ENCODE measurements at places on chromosomes 1 and 21. TPM values are rescaled to one million over a fixed set of nuclear protein-coding genes. Genes with fewer than 3 reads are reported as not detected.

DNA sequence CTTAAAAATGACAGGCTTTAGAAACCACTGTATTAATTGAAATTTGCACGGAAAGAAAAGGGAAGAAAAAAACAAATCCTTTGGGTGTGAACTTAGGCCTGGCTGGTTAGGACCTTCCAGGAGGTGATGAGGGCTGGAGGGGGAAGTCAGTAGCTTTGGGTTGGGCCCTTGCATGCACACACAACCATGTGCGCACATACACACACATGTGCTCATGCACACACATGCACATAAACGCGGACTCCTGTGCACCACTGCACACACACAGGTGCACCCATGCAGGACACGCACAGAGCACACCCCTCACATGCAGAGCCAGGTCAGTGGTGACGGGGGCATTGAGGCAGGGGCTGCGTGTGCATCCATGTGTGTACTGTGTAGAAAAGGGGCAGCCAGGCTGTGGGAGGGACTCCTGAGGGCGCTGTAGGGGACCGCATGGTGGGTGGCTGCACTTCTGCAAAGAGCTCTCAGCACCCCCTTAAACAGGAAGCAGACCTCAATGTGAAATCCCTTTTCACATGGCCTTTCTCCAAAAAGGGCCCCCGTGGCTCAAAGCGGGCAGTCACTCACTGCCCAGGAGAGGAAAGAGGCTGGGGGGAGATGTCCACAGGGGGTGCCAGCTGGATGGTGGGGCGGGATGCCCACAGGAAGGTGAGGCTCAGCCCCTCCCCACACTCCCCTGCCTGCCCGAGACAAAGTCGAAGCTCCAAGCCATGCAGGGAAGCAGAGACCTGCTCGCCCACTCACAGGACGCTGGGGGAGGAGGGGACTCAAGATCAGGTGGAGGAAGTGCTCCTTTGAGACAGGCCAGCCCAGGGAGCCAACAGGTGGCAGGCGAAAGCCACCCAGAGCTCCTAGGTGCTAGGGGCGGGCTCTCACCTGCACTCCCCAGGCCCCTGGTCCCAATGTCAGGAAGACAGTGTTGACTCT lies 95.2 kb downstream of the ITPKB start:
- no peak overlapping the region for H3K4me3 ChIP-seq
- DNase-seq = no peak
- peak overlapping the region; percentile 29 for H3K27ac ChIP-seq
- peaks cover 94% of the 10 kb centered on the region for H3K36me3 ChIP-seq

DNA sequence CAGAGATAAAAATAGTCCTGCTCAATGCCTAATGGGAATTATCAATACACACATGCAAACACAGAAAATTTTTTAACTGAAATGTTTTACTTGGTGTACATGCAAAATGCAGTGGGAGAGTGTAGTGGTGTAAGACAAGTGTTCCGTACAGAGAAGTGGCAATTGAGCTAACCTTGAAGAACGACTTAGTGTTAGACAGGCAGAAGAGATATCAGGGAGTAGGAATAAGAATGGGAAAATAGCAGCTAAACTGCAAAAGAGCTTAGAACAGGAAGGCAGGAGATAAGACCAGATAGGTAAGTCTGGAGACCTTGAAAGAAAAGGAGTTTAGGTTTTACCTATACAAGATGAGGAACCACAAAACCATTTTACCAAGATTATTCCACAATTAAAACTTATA lies 9.0 kb downstream of the USP24 start:
- no peaks in the 10 kb centered on the region for H3K36me3 ChIP-seq
- no peak overlapping the region for H3K4me3 ChIP-seq
- H3K4me1 ChIP-seq = peaks cover under 1% of the 10 kb centered on the region
- H3K27ac ChIP-seq = no peak overlapping the region

- H3K27me3 ChIP-seq = no peaks in the 10 kb centered on the region
- no peak for DNase-seq
- no peaks in the 10 kb centered on the region for H3K36me3 ChIP-seq
- H3K4me3 ChIP-seq = no peak overlapping the region
- no peak overlapping the region for H3K27ac ChIP-seq
Observed at GRCh38 chr1:5390504-5390903, 601.7 kb downstream of the NPHP4 start.

- no peak for DNase-seq
- peaks cover 5% of the 10 kb centered on the region for H3K4me1 ChIP-seq
- no peaks in the 10 kb centered on the region for H3K36me3 ChIP-seq
- peaks cover 19% of the 10 kb centered on the region for H3K27me3 ChIP-seq
Observed at GRCh38 chr1:32920833-32921232, 19.6 kb upstream of the TMEM54 start.

- peak overlapping the region; percentile 94 for H3K27ac ChIP-seq
- DNase-seq = peak; percentile 89
- H3K4me1 ChIP-seq = peaks cover 32% of the 10 kb centered on the region
- H3K4me3 ChIP-seq = peak overlapping the region; percentile 12
- no peaks in the 10 kb centered on the region for H3K36me3 ChIP-seq
- no peaks in the 10 kb centered on the region for H3K27me3 ChIP-seq
Observed at GRCh38 chr1:160539990-160540858, 17.2 kb upstream of the SLAMF6 start.

DNA sequence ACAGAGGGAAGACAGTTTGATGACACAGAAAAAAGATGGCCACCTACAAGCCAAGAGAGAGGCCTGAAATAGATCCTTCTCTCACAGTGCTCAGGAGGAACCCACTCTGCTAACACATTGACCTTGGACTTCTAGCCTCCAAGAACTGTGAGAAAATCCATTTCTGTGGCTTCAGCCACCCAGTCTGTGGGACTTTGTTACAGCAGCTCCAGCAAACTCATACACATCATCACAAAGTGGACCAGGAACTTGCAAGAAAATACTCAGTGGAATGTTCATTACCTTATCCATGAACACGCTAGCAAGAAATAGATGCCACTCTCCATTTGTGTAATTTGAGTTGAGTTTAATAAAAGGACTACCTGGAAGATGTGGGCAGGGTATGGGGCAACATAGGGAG lies 38.1 kb upstream of the VWA5B1 start:
- H3K4me1 ChIP-seq = no peaks in the 10 kb centered on the region
- no peaks in the 10 kb centered on the region for H3K27me3 ChIP-seq
- no peaks in the 10 kb centered on the region for H3K36me3 ChIP-seq
- no peak overlapping the region for H3K27ac ChIP-seq
- no peak overlapping the region for H3K4me3 ChIP-seq
- no peak for DNase-seq

- no peaks in the 10 kb centered on the region for H3K27me3 ChIP-seq
- H3K27ac ChIP-seq = no peak overlapping the region
- H3K4me3 ChIP-seq = no peak overlapping the region
- H3K36me3 ChIP-seq = no peaks in the 10 kb centered on the region
- no peak for DNase-seq
Observed at GRCh38 chr1:92864131-92864530, 32.3 kb downstream of the RPL5 start.

DNA sequence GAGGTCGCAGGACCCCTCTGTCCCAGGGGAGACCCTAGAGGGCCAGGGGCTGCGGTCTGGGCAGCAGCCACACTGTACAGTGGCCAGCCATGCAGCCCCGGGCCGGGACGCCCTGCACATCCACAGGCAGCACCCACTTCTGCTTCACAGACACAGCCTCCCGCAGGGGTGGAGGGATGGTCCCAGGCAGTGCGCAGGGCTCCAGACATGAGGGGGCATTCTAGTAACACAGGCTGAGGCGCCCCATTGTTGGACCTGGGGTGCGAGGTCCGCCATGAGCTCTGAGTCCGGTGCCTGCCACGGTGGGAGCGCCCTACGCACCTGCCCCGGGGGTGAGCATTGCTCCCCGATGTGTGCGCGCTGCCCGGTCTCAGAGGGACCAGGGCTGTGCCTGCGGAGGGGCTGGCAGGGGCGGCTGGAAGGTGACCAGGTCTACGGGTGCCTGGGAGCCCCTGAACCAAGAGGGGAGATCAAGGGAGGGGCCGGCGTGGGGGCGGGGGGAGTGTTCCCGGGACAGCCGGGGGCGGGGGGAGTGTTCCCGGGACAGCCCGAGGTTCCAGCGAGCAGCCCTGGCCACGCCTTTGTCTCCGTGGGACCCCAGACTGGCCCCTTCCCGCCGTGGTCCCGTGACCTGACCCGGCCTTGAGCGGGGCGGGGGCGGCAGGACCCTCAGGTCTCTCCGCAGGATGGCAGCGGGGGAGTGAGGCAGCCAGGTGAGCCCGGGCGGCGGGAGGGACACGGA lies 4.5 kb downstream of the MMEL1 start:
- H3K36me3 ChIP-seq = no peaks in the 10 kb centered on the region
- H3K27ac ChIP-seq = no peak overlapping the region
- no peaks in the 10 kb centered on the region for H3K4me1 ChIP-seq
- peaks cover 42% of the 10 kb centered on the region for H3K27me3 ChIP-seq

DNA sequence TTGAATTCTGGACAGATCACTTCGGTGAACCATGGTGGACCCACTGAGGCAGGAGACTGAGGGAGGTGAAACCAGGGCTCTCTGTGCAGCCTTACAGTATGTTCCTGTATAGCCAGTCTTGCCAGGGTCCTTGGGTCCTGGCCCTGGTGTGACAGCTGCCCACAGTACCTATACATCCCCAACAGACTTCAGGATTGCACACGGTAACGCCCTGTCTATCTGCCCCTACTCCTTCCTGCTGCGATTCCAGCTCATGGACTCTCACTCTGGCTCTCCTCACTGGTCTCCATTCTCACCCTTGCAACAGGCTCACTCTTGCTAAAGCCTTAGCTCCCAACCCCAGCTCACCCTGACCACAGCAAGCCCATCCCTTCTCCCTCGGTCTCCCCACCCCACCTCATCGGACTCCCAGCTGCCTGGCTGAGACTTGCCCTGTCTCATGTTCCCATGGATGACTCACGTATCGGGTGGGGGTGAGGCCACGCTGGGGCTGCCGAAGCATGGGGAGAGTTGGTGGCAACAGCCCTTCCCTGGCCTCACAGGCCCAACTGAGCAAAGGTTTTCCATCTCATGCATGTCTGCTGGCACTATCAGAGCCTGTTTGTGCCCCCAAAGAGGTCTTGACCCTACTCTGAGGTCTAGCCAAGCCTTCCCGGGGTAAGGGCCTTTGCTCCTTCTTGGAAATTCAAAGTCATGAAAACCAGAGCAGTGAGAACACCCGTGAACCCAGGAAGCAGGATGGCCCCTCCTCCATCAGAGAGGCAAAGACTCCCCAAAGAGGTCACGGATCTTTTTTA lies 7.1 kb downstream of the PHLDA3 start:
- DNase-seq = no peak
- H3K27me3 ChIP-seq = no peaks in the 10 kb centered on the region
- H3K4me1 ChIP-seq = no peaks in the 10 kb centered on the region
- peak overlapping the region; percentile 19 for H3K27ac ChIP-seq

- no peaks in the 10 kb centered on the region for H3K4me1 ChIP-seq
- no peak overlapping the region for H3K27ac ChIP-seq
- H3K36me3 ChIP-seq = no peaks in the 10 kb centered on the region
- no peaks in the 10 kb centered on the region for H3K27me3 ChIP-seq
Observed at GRCh38 chr1:224759681-224760091, 143.6 kb downstream of the CNIH3 start.

DNA sequence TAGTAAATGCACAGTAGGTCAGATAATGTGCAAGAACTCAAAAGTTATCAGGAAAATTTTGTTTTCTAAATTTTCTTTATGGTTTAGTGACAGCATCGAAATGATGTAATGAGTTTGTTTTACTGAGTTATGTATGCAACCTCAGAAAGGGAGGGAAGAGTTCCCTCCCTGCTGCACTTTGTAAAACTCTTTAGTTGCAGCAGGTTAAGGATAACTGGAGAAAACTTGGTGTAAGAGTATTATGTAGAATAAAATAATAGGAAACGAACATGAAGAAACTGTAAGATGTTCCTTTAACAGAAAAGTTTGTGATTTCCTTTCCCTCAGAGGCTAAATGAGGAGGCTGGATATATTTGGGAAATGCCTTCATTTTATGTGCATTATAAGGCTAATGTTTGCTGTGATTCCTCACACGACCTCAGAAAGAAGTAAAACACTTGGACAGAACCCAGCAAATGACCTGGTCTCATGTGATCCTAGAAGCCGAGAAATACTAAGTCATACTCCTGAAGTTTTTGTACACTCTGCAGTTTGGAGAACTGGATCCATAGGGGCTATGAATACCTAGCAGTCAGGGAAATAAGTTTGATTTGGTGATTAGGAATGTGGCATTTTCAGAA lies 35.4 kb downstream of the ADGRL2 start:
- no peak overlapping the region for H3K27ac ChIP-seq
- H3K4me3 ChIP-seq = no peak overlapping the region
- no peaks in the 10 kb centered on the region for H3K4me1 ChIP-seq
- no peaks in the 10 kb centered on the region for H3K36me3 ChIP-seq
- no peaks in the 10 kb centered on the region for H3K27me3 ChIP-seq

GRCh38 chr1:107894605-107895004 lies 70.4 kb downstream of the VAV3 start:
- H3K36me3 ChIP-seq = no peaks in the 10 kb centered on the region
- H3K4me3 ChIP-seq = no peak overlapping the region
- H3K4me1 ChIP-seq = peaks cover 7% of the 10 kb centered on the region
- H3K27me3 ChIP-seq = no peaks in the 10 kb centered on the region

DNA sequence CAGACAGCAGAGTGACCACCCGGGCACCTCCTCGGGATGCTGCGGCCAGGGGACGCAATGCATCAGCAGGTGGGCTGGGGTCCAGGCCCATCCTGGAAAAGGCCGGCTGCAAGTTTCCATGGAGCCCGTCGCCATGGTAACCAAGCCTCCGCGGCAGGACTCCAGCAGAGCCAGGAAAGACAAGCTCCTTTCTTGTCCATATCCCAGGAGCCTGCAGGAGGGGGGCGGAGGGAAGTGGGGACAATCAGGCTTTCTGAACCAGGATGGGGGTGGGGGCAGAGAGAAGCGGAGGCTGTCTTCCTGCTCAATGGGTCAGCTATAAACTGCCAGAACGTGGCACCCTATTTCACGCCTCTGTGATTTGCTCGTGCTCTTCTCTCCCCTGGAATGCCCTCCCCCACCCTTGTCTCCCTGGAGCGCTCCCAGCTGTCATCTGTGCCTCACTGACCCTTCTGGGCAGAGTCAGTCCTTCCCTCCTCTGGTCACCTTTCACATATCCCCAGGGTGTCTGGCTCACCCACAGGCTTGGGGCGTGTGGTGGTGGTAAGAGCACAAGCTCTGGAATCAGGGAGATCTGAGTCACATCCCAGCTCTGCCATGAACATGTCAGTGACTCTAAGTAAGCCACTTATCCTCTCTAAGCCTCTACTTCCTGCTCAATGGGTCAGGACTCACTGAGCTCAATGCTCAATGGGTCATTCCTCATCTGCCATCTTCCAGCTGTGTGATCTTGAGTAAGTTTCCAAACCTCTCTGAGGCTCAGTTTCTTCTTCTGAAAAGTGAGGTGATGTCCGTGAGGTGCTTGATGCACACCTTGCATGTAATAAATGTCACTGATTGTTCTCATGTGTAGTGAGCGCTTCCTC lies 58.9 kb upstream of the LAPTM5 start:
- H3K4me3 ChIP-seq = no peak overlapping the region
- no peaks in the 10 kb centered on the region for H3K4me1 ChIP-seq
- no peaks in the 10 kb centered on the region for H3K27me3 ChIP-seq
- H3K27ac ChIP-seq = no peak overlapping the region
- no peaks in the 10 kb centered on the region for H3K36me3 ChIP-seq
- no peak for DNase-seq

- no peak overlapping the region for H3K4me3 ChIP-seq
- no peaks in the 10 kb centered on the region for H3K27me3 ChIP-seq
- H3K36me3 ChIP-seq = no peaks in the 10 kb centered on the region
- no peak overlapping the region for H3K27ac ChIP-seq
- DNase-seq = no peak
Observed at GRCh38 chr1:77076759-77077158, 142.5 kb downstream of the PIGK start.

The RGS13 gene
- 0.28 TPM for total RNA-seq

The C1orf74 gene
- total RNA-seq = 3.0 TPM

The SH2D2A gene
- 17.9 TPM for total RNA-seq

The ZNF648 gene
- total RNA-seq = under 0.01 TPM

The ITLN2 gene
- 0.38 TPM for total RNA-seq

The FLG gene
- total RNA-seq = 0.28 TPM
